ENCODE measurements at places on chromosomes 3 and 15.

GRCh38 chr3:2099779-2100191, 1.1 kb downstream of the CNTN4 start:
- DNase-seq, result no peak

GRCh38 chr3:50304601-50305000, 1.2 kb upstream of the HYAL1 start:
- no peak for DNase-seq

DNA sequence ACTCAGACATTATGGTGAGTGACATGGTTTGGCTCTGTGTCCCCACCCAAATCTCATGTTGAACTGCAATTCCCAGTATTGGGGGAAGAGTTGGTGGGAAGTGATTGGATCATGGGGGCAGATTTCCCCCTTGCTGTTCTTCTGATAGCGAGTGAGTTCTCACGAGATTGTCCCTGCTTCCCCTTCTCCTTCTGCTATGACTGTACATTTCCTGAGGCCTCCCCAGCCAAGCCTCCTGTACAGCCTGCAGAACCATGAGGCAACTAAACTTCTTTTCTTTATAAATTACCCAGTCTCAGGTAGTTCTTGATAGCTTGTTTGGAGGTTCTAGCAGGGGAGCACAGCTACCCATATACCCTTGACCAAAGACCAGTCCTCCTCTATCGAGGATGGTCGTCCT, 45.9 kb downstream of the ADAM10 start:
- no peak for DNase-seq

GRCh38 chr15:95869920-95870319, 460.6 kb upstream of the NR2F2 start:
- DNase-seq, result no peak

DNA sequence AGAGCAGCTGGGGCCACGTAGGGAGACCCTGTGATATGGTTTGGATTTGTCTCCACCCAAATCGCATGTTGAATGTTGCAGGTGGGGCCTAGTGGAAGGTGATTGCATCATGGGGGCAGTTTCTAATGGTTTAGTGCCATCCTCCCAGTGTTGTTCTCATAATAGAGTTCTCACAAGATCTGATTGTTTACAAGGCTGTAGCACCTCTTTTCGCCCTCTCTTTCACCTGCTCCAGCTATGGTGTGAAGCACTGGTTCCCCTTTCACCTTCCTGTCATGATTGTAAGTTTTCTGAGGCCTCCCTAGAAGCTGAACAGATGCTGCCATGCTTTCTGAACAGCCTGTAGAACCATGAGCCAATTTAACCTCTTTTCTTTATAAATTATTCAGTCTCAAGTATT, 198.9 kb upstream of the CBLB start:
- DNase-seq, result no peak
